Globus pallidus (tissue), 1 donor: ENCODE measurements at places on chromosomes 6 and 20.

DNA sequence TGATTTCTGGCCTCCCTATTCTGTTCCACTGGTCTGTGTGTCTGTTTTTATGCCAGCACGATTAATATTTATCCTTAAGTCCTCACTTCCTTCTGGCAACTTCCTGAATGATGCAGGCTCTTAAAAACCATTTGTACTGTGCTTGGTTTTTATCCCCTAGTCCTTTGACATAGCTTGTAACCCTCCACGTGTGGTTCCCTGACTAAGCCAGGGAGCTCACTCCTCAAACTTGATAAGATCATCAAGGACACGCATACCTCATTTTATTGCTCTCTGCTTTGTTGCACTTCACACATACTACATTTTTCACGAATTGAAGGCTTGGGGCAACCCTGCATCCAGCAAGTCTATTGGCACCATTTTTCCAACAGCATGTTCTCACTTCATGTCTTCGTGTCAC lies 166.4 kb upstream of the UST start:
- no peak for DNase-seq

DNA sequence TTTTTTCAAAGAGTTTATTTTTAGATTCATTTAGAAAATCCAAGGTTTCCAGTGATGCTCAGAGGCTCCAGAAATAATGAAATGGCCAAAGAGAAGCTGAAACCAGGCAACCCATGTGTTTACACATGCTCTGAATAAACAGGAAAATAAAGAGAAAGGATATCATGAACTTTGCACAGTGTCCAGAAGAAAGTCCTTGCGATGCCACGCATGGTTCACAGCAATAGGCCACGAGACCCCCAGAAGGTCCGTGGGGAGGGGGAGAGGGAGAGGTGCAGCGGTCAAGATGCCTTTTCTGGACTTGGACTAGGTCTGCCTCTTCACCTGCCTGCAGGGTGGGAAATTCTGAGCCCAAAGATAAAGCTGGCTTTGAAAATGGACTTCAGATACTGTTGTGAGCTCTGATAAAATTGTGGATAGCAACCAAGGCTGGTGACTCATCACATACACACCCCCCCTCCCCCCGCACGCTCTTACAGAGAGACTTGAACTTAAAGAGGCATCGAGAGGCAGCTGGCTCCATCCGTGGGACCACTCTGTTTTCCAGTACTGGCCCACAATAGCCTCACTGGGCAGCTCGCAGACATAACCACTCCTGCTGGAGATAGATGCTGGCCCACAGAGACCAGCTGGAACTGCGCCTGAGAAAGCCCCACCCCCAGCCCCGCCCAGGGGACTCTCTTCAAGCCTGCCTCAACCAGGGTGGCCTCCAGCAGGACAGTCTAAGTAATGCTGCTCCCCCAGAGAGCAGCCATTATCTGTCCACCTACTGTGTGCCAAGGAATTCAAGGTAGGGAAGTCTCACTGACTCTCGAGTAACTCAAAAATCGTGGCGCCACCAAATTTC lies 21.2 kb upstream of the NFATC2 start:
- no peak for DNase-seq

DNA sequence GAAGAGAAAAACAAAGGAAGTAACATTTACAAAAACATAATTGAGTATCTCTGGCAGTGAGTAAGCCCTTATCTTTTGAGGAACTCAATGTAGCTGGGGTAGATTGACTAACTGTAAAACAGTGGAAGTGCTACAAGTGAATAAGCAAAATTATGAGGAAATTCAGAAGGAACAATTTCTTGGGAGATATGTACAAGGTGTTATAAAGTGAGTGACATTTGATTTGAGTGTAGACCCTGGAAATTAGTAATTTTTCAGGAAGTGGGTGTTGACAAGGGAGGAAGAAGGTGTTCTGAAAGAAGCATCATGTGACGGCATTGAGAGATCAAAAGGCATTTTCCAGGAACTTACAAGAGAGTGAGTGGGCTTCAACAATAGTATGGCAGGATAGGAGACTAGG lies 22.2 kb downstream of the XRN2 start:
- DNase-seq, result no peak

DNA sequence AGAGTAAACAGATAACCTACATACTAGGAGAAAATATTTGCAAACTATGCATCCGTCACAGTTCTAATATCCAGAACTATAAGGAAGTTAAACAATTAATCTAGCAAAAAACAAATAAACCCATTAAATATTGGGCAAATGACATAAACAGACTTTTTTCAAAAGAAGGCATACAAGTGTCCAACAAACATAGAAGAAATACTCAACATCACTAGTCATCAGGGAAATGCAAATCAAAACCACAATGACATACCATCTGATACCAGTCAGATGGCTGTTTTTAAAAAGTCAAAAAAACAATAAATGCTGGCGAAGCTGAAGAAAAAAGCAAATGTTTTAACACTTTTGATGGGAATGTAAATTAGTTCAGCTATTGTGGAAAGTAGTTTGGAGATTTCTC lies 1117.7 kb upstream of the MAP3K7 start:
- DNase-seq, result no peak

- DNase-seq, result no peak
Observed at GRCh38 chr6:32761548-32761947, 1.8 kb downstream of the HLA-DQB2 start.

DNA sequence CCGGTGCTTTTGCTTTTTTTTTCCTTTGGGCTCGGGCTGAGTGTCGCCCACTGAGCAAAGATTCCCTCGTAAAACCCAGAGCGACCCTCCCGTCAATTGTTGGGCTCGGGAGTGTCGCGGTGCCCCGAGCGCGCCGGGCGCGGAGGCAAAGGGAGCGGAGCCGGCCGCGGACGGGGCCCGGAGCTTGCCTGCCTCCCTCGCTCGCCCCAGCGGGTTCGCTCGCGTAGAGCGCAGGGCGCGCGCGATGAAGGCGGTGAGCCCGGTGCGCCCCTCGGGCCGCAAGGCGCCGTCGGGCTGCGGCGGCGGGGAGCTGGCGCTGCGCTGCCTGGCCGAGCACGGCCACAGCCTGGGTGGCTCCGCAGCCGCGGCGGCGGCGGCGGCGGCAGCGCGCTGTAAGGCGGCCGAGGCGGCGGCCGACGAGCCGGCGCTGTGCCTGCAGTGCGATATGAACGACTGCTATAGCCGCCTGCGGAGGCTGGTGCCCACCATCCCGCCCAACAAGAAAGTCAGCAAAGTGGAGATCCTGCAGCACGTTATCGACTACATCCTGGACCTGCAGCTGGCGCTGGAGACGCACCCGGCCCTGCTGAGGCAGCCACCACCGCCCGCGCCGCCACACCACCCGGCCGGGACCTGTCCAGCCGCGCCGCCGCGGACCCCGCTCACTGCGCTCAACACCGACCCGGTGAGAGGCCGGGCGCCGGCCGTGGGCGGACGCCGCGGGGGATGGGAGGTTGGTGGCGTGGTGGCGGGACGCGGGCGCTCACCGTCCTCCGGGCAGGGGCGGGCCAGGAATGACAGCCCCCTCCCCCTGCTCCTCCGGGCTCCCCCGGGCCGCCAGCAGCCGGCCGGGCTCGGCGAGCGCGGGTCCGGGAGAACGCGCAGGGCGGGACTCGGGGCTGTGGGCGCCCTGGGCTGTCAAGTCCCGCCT lies 606 bp downstream of the ID4 start:
- DNase-seq, result no peak

DNA sequence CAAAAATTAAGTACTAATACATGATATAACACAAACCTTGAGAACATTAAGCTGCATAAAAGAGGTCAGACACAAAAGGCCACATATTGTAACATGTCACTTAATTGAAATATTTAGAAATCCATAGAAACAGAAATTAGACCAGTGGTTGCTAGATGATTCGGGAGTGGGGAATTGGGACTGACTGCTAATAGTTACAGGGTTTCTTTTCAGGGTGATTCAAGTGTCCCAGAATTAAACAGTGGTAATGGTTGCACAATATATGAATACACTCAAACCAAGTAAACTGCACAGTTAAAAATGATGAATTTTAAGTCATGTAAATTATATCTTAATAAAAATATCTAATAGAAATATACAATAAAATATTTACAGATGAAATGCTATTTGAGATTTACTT lies 174.5 kb downstream of the WDR27 start:
- no peak for DNase-seq

- DNase-seq, result no peak
Observed at GRCh38 chr20:10519361-10520046, 84.4 kb downstream of the SLX4IP start.

DNA sequence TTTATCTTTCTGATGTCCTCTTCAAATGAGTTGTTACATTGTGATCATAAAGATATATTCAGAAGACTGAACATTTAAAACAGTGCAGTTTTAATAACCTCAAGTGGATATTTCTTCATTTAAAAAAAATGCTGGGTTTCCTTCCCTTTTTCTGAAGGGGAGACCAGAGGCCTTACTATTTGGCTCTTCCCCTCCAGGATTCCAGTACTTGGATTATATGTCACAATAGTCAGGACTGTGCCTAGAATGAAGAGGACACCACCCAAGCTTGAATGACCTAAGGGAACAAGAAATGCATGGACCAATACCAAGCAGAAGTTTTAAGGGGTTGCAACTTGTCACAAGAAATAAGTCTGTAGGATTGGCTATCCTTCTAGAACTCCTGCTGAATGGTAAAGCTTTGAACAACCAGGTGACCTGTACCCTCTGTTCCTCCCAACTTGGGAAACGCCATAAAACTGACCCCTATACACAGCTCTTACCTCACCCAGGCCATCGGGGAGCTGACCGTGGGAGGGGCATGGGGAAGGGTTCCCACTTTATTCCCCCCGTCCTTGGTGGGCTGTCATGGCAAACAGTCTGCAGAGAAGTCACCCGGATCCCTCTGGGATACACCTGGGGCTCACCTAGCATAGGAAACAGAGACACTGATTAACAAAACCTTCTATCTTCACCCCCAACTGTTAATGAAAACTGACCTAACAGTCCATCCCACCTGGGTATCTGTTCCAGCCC lies 2.0 kb downstream of the FRS3 start:
- DNase-seq, result no peak

DNA sequence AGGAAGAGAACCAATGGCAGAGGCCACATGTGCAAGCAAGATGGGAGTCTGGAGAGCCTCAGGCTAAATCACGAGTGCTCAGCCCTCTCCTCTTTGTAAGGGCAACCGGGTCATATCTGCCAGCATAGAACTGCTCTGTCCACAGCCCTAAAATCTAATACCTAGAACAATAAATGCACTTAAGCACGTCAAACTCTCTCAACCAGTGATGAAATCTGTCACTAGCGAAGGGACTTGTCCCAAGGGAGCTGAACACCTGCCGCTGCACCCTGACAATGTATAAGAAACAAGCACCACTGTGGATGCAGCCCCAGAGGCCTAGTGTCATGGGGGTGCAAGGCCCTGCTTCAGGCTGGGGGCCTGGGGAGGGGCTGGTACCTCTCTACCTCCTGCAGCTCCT lies 82.5 kb downstream of the PRL start:
- DNase-seq, result no peak
